Neural progenitor cell (in vitro differentiated cells): ENCODE measurements at places on chromosomes 12 and 14. TPM values are rescaled to one million over a fixed set of nuclear protein-coding genes. Genes with fewer than 3 reads are reported as not detected.

Gene INSM2
- not detected in 2 replicates for total RNA-seq

Gene ANO2
- 4.0 and 4.8 TPM in 2 replicates for total RNA-seq

Gene YEATS4
- total RNA-seq: 93.5 and 159 TPM in 2 replicates

Gene KERA
- not detected in 2 replicates for total RNA-seq

Gene PELI2
- 23.4 and 27.2 TPM in 2 replicates for total RNA-seq

DNA sequence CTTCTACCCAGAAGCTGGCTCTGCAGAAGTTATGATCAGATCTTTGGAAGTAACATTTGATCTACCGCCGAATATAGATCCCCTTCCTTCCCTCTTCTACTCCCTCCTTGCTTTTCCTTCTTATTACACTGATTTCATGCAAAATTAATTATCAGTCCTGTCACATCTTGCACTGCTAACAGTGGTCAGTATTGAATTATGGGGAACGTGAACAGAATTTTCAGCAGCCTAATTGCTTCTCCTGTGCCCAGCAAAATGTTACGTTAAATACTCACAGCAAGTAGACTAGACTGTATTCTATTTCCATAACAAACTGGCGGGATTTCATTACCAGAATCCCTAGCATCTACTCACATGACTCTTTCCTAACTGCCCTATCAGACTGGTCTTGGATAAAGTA lies 596.9 kb downstream of the DIO2 start:
- H3K27me3 ChIP-seq: no peaks in the 10 kb centered on the region
- H3K27ac ChIP-seq: no peak overlapping the region
- no peak for DNase-seq
- H3K4me1 ChIP-seq: no peaks in the 10 kb centered on the region
- no peaks in the 10 kb centered on the region for H3K36me3 ChIP-seq

DNA sequence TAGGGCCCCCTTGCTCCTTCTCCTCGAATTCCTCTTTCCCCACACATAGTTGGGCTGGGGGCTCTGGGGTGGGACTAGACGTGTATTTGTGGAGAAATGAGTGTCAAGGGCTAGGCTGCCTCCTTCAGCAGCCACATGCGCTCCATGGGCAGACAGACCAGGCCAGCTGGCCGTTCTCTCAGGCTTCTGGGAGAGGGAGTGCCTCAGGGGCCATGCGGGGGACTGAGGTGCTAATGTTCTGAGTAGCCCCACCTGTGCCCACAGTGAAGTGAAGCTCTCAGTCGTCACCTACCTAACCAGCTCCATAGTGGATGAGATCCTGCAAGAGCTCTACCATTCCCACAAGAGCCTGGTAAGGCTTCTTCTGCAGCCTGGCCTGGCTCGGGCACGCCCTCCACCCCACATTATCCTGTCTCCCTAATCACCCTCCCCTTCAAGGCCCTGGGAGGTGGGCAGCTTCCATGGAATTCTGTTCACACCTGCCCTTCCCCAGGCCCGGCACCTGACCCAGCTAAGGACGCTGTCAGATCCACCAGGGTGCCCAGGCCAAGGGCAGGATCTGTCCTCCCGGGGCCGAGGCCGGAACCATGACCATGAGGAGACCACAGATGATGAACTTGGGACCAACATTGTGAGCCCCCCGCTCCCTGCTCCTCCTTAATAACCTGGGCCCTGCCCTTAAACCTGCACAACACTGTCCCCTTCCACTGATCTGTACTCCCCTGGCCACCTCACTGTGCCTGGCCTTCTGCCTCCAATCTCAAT lies 9.0 kb upstream of the CPNE6 start:
- H3K27me3 ChIP-seq: no peaks in the 10 kb centered on the region
- peaks cover 3% of the 10 kb centered on the region for H3K4me1 ChIP-seq
- no peak overlapping the region for H3K27ac ChIP-seq
- no peaks in the 10 kb centered on the region for H3K36me3 ChIP-seq
- DNase-seq: no peak

DNA sequence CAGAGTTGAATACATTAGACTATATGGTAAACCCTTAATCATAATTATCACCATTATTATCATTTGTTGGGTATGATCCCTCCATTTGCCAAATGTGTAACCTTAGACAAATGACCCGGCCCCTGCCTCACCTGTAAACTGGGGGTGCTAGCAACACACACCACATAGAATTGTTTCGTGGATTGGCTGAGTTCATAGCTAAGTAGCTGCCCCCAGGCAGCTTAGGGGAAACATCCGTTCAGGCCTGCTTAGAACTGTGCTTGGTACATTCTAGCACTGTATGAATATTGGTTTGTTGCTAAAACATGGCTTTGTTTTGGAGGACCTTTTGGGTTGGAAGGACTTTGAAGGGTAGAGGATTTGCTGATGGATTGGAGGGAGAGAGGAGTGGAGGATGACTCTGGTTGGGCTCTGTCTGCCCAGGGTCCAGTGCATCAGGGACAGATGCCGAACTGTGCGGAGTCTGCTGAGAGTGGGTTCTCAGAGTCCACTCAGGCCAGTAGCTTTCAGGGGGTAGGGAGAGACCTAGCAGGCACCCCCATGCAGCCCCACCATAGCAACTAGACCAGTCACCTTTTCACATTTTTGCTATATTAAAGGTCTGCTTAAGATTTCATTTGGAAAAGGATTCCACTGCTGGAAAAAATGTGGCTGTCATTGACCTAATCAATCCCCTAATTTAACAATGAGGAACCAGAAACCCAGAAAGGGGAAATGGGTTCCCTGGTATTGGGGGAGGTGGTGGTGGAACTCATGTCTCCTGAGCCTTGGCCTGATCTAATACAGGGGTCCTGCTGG lies 2.2 kb downstream of the RIN3 start:
- no peaks in the 10 kb centered on the region for H3K4me1 ChIP-seq
- no peak overlapping the region for H3K27ac ChIP-seq
- H3K36me3 ChIP-seq: no peaks in the 10 kb centered on the region

- H3K36me3 ChIP-seq: no peaks in the 10 kb centered on the region
- H3K27ac ChIP-seq: no peak overlapping the region
Measured at GRCh38 chr12:1859643-1860042, 39.3 kb downstream of the LRTM2 start.

GRCh38 chr12:67280572-67280971 lies 11.4 kb downstream of the CAND1 start:
- no peaks in the 10 kb centered on the region for H3K27me3 ChIP-seq
- DNase-seq: no peak
- H3K27ac ChIP-seq: no peak overlapping the region
- no peak overlapping the region for H3K4me3 ChIP-seq
- peaks cover 12% of the 10 kb centered on the region for H3K4me1 ChIP-seq

DNA sequence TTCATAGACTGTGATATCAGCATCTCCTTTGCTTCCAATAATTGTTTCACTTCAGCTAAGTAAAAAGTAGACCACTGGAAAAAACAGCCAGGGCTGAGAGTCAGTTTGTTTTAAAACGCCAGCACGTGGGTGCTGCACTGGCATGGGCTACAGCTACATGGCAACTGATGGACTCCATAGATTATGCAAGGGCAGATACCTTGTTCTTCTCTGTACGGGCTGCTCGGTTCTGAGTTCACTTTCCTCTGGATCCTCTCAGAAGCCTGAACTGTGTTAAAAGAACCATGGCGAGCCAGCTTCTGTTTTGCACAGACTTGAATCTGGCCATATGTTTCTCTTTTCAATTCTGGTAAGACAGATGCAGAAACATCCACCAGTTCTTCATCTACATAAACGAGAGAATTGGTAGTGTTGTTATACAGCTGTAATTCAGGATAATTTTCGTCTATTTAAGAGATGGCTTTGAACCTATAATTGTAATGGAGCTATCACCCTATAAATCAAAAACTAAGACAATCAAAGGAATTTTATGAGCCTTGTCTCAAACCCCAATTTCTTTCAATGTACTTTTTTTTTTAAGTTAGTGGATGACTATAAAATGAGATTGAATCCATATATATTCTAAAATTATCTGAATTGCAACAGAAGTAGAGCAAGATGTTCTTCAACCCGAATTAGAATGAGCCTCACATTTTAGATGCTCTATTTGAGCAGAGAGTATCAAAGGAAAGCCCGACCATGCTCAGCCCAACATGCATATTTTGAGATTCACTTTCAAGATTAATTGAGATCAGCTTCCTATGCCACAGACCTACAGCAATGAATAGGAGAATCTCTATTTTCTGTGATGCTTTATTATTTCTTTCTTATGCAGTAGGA lies 31.5 kb downstream of the E2F7 start:
- H3K4me3 ChIP-seq: no peak overlapping the region
- H3K36me3 ChIP-seq: peaks cover 34% of the 10 kb centered on the region
- H3K27me3 ChIP-seq: no peaks in the 10 kb centered on the region

- H3K36me3 ChIP-seq: no peaks in the 10 kb centered on the region
- no peaks in the 10 kb centered on the region for H3K4me1 ChIP-seq
- H3K27ac ChIP-seq: no peak overlapping the region
- DNase-seq: peak; percentile 23
- H3K4me3 ChIP-seq: no peak overlapping the region
Measured at GRCh38 chr12:103884316-103884715, 43.3 kb upstream of the NT5DC3 start.

DNA sequence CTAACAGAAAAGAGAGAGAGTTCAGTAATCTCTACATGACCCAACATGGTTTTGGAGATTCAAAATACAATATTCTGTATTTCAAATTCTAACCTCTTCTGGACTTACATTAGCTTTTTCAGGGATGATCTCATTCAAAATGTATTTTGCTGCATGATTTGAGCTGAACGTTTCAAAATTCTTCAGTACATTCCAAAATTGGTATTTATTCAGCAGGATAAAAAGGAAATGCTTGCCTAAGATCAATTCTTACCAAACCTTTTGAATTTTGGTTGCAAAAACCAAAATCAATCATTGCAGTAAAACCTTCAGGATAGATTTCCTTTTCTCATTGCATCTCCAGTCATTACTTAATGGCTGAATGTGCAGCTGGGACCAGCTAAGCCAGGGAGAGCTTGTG lies 1761.3 kb upstream of the SEL1L start:
- no peaks in the 10 kb centered on the region for H3K4me1 ChIP-seq
- DNase-seq: no peak
- no peaks in the 10 kb centered on the region for H3K36me3 ChIP-seq

DNA sequence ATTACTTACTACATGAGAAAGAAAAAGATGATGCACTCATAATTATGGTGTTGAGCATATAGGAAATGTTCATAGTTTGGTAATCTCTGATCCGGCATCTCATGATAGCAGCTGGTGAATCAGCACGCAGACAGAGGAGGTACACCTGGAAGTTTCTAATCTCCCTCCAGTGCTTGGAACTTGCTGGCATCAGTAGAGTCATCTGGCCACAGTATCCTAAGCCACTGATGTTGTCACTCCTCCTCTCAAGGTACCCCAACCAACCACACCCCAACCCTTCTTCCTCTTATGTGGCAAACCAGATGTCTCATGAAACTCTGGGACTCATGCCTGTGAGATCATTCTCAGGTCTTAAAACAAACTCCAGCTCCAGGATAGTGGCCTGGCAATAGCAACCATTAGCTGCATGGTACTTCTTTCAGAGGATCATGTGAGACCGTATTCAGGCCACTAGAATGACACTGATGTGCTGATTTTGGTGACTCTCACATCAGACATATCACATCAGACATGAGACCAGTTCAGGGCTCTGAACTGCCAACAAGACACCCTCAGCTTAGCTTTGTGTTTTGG lies 143.0 kb downstream of the RASSF9 start:
- no peak overlapping the region for H3K27ac ChIP-seq
- no peak overlapping the region for H3K4me3 ChIP-seq
- no peak for DNase-seq
- H3K4me1 ChIP-seq: no peaks in the 10 kb centered on the region
- H3K36me3 ChIP-seq: no peaks in the 10 kb centered on the region

DNA sequence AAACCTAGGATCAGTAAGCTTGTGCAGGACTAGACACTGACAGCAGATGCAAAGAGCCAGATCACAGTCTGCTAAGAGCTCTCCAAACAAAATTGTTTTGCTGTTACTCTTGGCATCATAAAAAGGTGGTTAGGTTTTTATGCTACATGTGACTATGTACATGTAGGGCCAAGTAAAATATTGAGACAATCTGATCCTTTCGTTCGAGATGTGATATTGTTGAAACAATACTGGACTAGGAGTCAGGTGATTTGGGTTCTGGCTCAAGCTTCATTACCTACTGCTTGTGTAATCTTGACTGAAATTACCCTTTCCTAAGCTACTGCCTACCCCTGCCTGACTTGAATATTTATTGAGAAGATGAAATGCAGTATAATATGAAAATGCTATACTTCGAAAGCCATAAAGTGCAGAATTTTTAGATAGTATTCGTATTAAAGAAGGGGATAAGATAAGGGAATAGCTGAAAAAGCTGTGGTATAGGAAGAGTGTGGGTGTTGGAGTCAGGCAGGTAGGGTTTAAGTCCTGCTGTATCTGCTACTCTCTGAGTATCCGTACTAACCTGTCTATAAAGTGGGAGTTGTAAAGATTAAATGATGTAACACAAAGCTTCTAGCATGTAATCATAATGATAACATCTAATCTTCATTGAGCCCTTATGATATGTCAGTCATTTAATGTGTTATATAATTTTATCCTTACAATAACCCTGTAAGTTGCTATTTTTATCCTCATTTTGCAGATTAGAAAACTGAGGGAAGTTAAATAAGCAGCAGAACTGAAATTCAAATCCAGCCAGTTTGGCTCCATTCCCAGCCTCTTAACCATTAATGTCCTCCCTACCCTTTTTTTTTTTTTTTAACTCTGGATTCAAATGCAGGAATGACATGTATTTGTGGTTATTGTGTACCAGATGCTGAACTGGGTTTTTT lies 38.6 kb upstream of the ATF1 start:
- DNase-seq: no peak
- no peak overlapping the region for H3K4me3 ChIP-seq
- H3K36me3 ChIP-seq: no peaks in the 10 kb centered on the region
- H3K27ac ChIP-seq: no peak overlapping the region
- H3K4me1 ChIP-seq: no peaks in the 10 kb centered on the region
